ENCODE measurements at places on chromosomes 16 and 17.
A peak's percentile ranks its signal among the peaks of the same experiment; 100 is the strongest.

DNA sequence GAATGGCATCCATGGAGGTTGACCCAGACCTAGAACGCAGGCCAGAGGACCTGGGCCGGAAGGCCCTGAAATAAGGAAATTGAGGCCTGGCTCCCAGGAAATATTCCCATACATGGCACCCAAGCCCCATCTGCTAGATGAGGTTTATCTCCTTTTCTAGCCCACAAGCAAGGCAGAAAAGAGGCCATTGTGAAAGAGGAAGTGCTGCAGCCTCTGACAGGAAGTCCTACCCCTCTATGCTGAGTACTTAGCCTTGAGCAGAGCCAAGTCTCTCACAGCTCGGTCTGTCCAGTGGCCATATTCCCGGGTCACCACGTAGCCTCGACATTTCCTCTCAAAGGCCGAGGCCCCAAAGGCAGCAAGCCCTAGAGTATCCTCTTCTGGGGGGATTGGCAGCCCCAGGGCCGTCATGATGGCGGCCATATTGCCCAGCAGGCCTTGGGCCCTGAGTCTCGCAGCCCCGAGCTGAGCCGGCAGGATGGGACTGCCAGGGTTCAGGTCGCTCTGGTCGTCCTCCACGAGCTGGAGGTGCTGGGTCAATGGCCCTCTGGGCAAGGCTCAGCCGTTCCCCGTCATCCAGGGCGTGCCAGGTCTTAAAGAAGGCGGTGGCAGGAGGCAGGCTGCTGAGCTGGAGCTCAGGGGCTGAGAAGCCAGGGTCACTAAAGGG lies 7.8 kb downstream of the CTF1 start:
- no peak for DNase-seq

GRCh38 chr17:69326377-69327059 lies 415 bp downstream of the ABCA5 start:
- no peak for DNase-seq

DNA sequence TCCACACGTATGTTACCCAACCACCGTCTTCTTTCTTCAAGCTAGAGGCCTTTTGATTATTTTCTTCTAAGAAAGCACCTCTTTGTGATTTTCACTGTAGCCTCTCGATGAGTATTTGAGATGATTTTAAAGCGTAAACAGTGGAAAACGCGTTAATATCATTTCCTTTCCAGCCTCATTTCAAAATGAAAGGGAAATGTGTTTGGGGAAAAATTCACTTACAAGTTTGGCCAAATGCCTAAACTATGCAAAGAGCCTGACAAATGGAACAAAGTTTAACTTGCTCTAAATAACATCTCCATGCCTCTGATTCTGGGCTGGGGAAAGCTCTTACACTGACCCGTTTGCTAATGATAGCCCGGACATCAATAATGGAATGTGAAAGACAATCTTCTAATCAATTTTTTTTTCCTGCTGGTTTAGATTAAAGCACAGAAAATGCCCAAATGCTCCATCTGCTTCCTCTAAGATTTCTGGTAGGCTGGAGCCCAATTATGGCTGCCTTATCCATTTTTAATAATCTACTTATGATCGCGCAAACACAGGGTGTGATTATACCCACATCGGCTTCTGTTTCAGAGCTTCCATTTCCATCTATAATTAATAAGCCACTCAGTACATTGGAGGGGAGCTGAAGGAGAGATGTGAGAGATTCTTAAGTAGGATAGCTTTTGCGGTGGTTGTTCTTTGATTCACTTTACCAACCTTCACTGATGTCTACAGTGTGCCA lies 43.5 kb downstream of the HS3ST2 start:
- DNase-seq: no peak

GRCh38 chr17:82871056-82871775 lies 31.4 kb upstream of the ZNF750 start:
- no peak for DNase-seq

GRCh38 chr16:74748616-74749026 lies 26.0 kb downstream of the FA2H start:
- no peak for DNase-seq

GRCh38 chr17:3828852-3829232 lies 17.2 kb downstream of the NCBP3 start:
- DNase-seq: no peak

- no peak for DNase-seq
Observed at GRCh38 chr16:75035410-75035968, 36.7 kb downstream of the ZNRF1 start.

GRCh38 chr17:47220531-47220999 lies 11.4 kb downstream of the MYL4 start:
- DNase-seq: peak; percentile 74

GRCh38 chr16:21274172-21274726 lies 3.8 kb downstream of the CRYM start:
- no peak for DNase-seq

DNA sequence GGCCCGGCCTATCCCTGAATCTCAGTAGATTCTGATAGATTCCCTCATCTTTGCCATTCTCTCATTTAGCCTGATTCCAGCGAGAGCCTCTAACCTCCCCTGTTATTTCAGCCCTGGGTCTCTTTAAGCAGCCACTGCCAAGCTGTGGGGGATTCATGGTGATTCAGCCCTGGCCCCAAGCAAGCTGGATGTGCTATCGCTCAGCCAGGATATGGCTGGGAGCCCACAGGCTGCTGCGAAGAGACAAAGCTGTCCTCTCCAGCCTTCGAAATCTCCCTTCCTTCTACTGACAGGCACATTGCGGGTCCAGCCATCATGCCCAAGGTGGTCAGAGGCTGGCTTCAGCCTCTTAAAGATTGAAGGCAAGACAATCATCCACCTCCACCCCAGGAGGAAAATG lies 394.1 kb downstream of the SOX9 start:
- no peak for DNase-seq

DNA sequence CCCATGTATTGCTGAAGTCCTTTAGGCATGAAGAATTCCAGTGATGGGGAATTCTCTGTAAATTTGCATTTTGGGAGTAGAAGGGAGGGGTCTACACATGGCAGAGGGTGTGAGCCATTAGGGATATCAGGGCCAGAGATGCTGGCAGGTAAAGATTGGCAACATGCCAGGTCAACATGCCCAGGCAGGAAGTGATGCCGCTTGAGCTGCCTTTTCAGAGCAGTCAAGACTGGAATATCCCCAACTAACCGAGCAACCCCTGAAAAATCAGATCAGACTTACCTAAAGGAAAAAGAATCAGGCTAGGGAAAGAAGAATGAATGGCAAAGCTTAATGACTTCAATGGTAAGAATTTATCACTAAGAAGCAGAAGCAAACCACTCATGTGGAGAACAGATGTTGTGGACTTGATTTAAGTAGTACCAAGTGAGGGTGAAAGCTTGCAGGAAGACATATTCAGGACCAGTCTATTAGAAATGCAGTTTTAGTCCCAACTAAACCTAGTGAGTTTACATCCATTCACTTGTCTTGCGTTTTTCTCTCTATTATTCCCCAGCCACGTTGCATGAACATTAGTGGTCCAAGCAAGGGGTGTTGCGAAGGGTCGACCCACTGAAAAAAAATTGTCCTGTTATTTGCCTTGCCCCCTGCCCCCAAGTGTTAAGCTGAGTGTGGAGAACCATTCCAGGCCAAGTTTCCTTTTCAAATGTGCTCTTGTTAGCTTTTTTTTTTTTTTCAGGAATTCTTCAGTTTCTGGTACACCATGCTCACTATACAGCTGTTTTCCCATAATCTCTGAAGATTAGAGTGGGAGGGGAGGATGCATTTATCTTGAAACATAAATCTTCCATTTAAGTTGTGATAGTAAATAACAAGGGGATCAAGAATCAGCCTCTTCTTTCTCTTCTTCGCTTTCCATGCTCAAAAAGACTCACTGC lies 105.2 kb downstream of the ABCA8 start:
- DNase-seq: no peak

GRCh38 chr16:29985271-29985811 lies 10.1 kb downstream of the HIRIP3 start:
- DNase-seq: no peak

GRCh38 chr17:19614900-19615299 lies 33.7 kb upstream of the ALDH3A2 start:
- no peak for DNase-seq

DNA sequence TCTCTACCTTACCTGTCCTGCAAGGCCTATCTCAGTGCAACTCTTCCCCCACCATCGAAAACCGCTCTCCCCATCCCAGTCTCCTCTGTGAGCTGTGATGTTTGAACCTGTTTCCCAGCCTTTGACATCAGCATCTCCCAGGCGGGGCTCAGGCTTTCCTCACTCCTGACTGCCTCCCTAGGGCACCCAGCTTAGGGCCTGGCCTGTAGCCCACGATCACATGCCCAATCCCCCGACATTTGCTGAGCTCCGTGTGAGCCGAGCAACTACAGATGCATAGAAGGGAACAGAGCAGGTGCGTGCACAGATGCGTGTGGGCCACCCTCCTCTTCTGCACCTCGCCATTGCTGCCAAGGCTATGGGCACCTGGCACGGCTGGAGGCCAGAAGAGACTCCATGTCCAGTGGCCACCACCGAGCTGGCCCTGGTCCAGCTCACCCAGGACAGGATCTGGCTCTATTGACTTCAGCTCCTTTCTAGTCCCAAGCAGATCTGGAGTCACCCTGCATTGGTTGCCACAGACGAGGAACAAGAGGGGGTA lies 35.5 kb upstream of the CMIP start:
- no peak for DNase-seq

DNA sequence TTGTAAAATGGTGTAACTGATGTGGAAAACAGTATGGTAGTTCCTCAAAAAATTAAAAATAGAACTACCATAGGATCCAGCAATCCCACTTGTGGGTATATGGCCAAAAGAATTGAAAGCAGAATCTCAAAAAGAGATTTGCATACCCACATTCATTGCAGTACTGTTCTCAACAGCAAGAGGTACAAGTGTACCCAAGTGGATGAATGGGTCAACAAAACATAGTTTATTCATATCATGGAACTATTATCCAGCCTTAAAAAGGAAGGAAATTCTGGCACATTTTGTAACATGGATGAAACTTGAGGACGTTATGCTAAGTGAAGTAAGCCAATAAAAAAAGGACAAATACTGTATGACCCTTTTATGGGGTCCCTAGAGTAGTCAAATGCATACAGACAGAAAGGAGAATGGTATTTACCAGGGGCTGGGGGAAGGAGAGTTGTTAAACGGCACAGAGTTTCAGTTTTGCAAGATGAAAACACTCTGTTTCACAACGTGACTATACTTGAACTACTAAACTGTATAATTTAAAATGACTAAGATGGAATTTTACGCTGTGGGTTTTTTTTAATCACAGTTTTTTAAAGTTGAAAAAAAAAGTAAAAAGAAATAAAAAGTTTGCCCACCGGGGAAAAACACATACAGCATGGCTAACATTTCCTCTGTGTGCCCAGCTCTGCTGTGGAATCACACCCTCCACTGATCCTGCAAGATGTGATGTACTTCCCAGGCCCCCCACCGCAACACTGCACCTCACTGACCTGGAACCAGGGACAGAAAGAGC lies 6.1 kb downstream of the TVP23A start:
- no peak for DNase-seq

DNA sequence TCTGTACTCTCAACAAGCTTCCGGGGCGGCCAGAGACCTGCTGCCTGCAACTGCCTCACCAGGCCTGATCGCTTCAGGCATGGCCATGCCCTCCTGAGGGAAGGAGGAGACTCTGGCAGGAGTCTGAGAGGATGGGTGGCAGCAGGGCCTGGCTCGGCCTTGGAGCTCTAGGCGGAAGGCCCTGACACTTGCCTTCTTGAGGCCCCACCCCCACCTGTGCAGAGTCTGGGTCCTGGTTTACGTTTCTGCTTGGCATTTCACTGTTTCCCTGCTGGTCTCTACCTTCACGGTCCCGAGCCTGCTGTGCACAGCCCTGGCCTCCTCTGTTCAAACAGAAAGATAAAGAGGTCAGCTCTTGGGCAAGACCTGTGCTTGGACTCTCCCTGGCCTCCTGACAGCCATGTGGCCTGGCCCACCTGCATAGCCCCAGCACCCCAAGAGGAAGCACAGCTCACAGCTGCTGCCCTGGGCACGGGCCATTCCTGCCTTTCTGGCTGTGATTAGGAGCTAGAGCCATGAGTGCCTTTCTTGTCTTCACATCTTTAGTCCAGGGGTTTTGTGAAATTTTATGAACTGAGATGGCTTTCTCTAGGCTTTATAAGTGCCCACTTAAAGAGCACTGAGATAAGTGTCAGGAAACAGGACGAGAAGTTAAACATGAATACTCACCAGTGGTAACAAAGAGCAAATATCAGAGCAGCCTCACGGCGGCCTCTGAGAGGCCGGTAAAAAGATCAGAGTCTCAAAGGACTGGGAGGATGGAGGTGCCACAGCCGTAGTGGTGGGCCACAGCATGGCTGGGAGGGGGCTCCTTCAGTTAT lies 25.6 kb upstream of the MTSS2 start:
- no peak for DNase-seq
